Mesenchymal stem cell (in vitro differentiated cells and primary cell): ENCODE measurements at places on chromosomes 6 and 20.

DNA sequence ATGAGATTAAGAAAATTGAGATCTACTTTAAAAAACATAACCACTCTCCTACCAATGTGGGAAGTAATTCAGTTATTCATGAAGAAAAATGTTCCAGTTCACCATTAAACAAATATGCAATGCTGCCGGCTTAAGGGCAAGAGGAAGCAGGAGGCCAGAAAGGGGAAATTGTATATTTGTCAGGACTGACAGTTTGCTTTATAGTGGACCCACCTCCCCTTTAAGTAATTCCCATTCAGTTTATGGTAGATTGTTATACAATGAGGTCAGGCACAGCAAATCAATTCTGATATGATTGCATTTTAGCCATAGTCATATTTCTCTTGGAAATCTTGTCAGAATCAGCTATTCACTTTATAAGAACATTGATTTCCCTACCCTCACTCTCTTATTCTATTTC is 547.8 kb downstream of the FRK start:
- no peak for DNase-seq

DNA sequence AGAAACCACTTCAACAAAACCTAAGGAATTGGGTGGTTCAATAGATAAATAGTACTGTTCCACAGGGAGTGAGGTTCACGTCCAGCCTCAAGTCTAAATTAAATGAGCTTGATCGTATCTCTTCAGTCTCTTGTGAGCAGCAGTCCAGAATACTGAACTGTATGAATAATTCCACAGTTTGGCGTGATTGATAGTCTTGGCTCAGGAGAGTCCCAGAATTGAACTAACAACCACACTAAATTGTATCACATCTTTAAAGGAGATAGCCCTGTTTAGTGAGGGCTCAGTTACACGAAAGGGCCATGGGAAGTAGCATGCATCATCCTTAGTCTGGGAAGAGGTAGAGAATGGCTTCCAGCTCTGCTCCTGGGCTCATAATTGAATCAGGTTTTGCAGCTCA is 224.6 kb downstream of the PACRG start:
- DNase-seq, result no peak

- DNase-seq, result peak; percentile 63
Measured at GRCh38 chr20:45358282-45359068, 4.5 kb upstream of the SYS1 start.

- no peak for DNase-seq
Measured at GRCh38 chr6:137216875-137217553, 2.2 kb downstream of the IFNGR1 start.

DNA sequence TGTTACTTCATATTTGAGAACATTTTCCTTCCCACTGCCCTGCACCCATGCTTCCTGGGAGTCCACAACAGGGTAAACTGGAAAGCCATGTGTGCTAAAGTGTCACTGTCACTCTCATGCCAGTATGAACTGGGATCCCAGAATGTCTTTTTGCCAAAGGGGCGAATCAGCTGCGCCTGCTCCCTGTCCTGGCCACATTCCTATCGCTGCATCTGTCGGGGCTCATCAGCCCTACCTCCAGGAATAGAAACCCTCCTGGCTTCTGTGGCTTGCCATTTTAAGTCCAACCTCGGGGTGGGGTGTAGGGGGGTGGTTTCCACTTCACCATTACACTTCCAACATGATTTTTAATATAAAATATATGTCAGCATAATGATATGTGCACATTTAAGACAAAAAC is 933 bp downstream of the KLHL31 start:
- no peak for DNase-seq
